ENCODE measurements at places on chromosomes 6 and 20.
A peak's percentile ranks its signal among the peaks of the same experiment; 100 is the strongest.

- DNase-seq: peak; percentile 75
Observed at GRCh38 chr20:57390604-57391438, at the start of gene RBM38. Gene RBM38 (plus strand): TSS chr20:57391396. CDS start chr20:57391582, 186 bp downstream.

GRCh38 chr20:41696428-41696827 lies 78.3 kb upstream of the CHD6 start:
- no peak for DNase-seq

- DNase-seq: no peak
Observed at GRCh38 chr6:45712076-45712475, 303.6 kb downstream of the CLIC5 start.

DNA sequence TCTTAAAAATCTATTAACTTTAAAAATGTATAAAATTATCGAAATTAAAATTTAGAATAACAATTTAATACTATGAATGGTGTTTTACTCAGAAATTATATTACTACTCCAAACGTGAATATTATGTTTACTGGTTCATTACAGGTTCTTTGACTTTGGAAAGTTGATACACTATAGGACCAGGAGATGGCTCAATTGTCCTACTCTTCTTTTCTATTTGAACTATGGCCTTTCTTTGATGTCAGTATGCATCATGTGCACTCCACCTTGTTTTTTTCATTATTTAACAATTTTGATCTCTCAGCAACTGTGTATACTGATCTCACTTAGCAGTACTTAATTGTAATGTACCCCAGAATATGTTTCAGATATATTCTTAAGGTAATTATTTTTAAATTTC lies 391.5 kb upstream of the MANEA start:
- DNase-seq: peak; percentile 14

DNA sequence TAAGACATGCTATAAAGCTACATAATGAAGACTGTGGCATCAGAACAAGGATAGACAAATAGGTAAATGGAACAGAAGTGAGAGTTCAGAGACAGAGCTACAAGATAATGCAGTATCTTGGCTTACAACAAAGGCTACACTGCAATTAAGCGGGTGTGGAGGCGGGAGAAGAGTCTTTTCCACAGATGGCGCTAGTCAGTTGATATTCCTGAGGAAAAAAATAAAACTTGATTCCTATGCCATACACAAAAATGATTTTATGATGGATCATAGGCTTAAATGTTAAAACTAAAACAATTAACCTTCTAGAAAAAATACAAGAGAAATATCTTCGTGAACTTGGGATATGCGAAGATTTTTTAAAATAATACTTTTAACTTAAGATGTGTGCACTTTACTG lies 31.0 kb downstream of the RIN2 start:
- no peak for DNase-seq

GRCh38 chr20:47350181-47350550 lies 6.3 kb downstream of the ZMYND8 start:
- DNase-seq: no peak

All from RKO (cell line).